ENCODE measurements at places on chromosomes 16 and 17. TPM values are rescaled to one million over a fixed set of nuclear protein-coding genes. Genes with fewer than 3 reads are reported as not detected.

DNA sequence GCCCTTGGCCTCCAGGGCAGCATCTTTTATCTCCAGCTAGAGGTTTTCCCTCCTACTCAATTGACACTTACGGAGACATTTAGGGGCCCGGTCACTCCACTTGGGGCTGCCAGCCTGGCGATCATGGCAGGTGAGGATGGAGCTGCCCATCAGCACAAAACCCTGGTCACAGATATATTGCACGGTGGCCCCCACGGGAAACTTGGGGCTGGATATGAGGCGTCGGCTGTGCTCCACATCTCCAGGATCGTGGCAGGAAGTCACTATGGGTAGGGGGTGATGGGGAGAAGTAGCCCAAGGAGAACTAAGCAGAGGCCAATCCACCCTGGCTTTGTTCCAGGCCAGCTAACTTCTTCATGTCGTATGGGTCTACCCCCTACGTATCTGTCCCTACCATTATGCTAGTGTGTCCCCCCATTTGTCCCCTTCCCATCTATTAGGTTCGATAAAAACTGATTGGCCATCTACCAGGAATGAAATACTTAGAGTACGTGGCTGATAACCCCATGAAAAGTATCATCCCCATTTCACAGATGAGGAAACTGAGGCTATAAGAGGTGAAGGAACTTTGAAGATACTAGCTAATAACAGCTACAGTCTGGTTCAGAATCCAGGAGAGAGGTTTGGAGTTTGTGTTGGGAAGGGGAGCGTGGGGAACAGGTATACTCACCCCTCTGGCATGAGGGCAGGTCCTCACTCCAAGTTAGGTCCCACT lies 6.1 kb upstream of the PHF12 start:
- H3K4me1 ChIP-seq: no peaks in the 10 kb centered on the region
- no peak for DNase-seq
- H3K4me3 ChIP-seq: peak overlapping the region; percentile 30
- H3K27ac ChIP-seq: no peak overlapping the region
- H3K27me3 ChIP-seq: peaks cover 3% of the 10 kb centered on the region

GRCh38 chr16:88531346-88531745 lies 38.9 kb upstream of the ZC3H18 start:
- peaks cover 7% of the 10 kb centered on the region for H3K4me1 ChIP-seq
- no peak overlapping the region for H3K4me3 ChIP-seq
- no peak for DNase-seq
- peaks cover 14% of the 10 kb centered on the region for H3K27me3 ChIP-seq
- H3K27ac ChIP-seq: no peak overlapping the region

DNA sequence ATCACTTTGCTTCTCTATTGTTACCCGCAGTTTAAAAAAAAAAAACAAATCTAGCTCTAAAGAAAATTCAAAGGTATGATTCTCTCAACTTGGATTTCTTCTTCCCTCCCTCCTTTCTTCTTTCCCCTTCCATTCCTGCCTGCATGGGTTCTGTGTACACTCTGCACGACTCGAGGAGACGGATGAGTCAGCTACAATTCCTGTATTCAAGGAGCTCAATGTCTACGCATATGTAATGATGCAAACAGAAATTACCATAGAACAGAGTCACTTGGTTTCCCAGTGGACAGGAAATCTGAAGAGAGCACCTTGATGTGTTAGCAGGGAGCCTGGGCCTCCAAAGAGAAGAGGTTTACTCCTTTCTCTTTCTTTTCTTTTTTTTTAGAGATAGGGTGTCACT lies 92.3 kb downstream of the VPS53 start:
- H3K27ac ChIP-seq: no peak overlapping the region
- no peaks in the 10 kb centered on the region for H3K4me1 ChIP-seq
- no peak overlapping the region for H3K4me3 ChIP-seq
- peaks cover 8% of the 10 kb centered on the region for H3K36me3 ChIP-seq
- peaks cover 2% of the 10 kb centered on the region for H3K27me3 ChIP-seq

- H3K27ac ChIP-seq: no peak overlapping the region
- no peak for DNase-seq
- no peak overlapping the region for H3K4me3 ChIP-seq
- H3K27me3 ChIP-seq: no peaks in the 10 kb centered on the region
These were observed 18.3 kb downstream of the ZSWIM7 start for GRCh38 chr17:15981208-15981607.

- peak; percentile 33 for DNase-seq
- H3K4me1 ChIP-seq: peaks cover 4% of the 10 kb centered on the region
- no peaks in the 10 kb centered on the region for H3K36me3 ChIP-seq
- H3K27ac ChIP-seq: no peak overlapping the region
- peak overlapping the region; percentile 86 for H3K4me3 ChIP-seq
These were observed 468 bp downstream of the IL4R start for GRCh38 chr16:27314161-27314723.

DNA sequence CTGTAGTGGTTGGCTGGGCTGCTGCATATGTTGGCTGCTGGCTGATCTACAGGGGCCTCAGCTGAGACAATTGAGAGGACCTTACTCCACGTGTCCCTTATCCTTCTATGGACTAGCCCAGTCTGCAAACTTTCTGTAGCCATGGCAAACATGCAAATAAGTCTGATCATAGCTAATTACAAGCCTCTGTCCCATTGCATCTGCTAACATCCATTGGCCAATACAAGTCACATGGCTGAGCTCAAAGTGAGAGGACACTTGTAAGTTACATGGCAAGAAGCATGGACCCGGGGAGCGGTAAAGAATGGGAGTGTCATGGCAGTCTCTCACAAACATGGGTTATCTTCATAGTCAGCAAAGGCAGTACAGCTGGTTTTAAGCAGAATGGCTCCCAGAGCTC lies 11.6 kb upstream of the IL4R start:
- H3K27ac ChIP-seq: no peak overlapping the region
- no peaks in the 10 kb centered on the region for H3K4me1 ChIP-seq
- H3K36me3 ChIP-seq: peaks cover 6% of the 10 kb centered on the region
- H3K4me3 ChIP-seq: no peak overlapping the region

- H3K27ac ChIP-seq: no peak overlapping the region
- H3K27me3 ChIP-seq: peaks cover 1% of the 10 kb centered on the region
- H3K36me3 ChIP-seq: no peaks in the 10 kb centered on the region
- H3K4me1 ChIP-seq: peaks cover 6% of the 10 kb centered on the region
- H3K4me3 ChIP-seq: no peak overlapping the region
- no peak for DNase-seq
These were observed 45.9 kb upstream of the MEIOC start for GRCh38 chr17:44610331-44610730.

DNA sequence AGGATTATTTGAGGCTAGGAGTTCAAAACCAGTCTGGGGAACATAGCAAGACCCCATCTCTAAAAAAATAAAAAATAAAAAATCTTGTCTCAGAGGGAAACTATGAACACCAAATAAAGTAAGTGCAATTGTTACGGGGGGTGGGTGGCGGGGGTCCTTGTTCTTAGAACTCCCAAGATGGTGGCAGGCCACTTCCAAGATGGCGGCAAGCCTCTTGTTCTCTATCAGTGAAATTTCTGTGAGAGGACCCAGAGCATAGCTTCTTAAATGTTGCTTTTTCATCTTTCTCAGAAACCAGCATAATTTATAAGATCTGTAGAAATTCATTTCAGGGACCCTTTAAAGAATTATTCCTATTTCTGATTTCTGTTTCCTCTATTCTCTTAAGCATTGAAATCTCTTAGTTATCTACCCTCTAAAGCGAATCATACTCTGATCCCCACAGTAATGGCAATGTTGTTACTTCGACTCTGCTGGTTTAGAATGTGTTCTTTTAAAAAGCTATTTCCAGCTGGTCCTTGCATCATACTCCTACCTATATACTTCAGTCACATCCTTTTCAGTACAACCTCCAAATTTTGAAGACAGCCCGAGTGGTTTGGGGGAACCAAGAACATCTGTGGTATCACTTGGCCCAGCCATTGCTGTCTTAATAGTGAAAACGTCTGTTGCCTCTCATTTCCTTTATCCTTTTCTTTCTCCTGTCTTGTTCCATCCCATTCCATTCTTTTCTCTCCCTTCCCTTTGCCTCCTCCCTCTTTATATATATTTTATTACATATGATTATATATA lies 16.2 kb downstream of the RSPRY1 start:
- H3K4me1 ChIP-seq: no peaks in the 10 kb centered on the region
- peak overlapping the region; percentile 6 for H3K4me3 ChIP-seq
- H3K36me3 ChIP-seq: peaks cover 7% of the 10 kb centered on the region

- H3K4me1 ChIP-seq: peaks cover 20% of the 10 kb centered on the region
- no peak overlapping the region for H3K4me3 ChIP-seq
- no peak overlapping the region for H3K27ac ChIP-seq
- DNase-seq: no peak
- H3K27me3 ChIP-seq: peaks cover 2% of the 10 kb centered on the region
These were observed 242.9 kb downstream of the FTO start for GRCh38 chr16:53946746-53947386.

GRCh38 chr16:78778101-78779004 lies 678.9 kb downstream of the WWOX start:
- H3K27ac ChIP-seq: no peak overlapping the region
- no peak overlapping the region for H3K4me3 ChIP-seq
- H3K4me1 ChIP-seq: peaks cover 5% of the 10 kb centered on the region

Gene C16orf89
- not detected for total RNA-seq

Gene SLC13A2
- not detected for total RNA-seq

Gene KIAA0513
- 56.1 TPM for total RNA-seq

Gene G6PC1
- total RNA-seq: not detected
